ENCODE measurements at places on chromosomes 13 and 19.

DNA sequence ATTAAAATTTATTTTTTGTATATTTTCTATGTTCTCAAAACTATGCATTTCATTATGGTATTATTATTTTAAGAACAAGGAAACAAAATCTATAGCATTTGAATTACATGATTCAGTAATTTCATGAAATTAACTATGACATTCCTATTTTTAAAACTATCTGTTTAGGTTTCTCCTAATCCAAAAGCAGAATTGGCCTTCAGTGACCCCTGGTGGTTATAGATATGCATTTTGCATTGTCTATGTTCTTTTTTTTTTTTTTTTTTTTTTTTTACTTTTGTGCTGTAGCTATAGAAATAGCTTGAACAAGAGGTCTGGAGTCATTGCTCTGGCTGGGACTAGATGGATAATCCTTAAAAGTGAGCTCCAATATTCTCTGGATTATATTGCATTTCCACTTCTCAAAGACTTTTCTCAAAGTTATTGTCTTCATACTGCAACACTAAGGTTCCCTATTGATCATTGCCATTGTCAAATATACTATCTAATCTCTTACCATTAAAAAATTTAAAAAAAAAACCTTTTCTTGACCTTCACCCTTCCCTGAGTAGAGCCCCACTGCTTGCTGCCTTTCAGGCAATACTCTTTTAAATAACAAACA, 15.9 kb upstream of the DNAJC3 start:
- no peak for DNase-seq

DNA sequence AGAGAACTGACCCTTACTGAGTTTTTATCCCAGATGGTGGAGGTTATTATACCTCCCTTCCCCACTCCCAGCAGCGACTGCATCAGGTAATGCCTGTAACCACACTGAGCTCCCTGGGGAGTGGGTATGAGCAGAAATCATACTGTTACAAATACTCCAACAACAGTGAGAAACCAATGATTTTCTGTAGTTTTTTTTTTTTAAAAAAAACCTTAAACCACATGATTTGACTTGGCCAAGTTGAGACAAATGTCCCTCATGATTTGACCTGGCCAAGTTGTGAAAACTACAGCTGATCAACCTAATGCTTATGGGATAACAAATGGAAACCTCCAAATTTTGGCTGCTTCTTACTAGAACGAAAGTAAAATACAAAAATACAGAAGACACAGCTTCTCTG, 33.1 kb upstream of the SERP2 start:
- no peak for DNase-seq

- no peak for DNase-seq
Observed at GRCh38 chr19:55986487-55986886, at the start of gene NLRP5. Gene NLRP5, plus strand, starts transcription at chr19:55986775.

GRCh38 chr19:17755977-17756670, 4.8 kb downstream of the FCHO1 start:
- DNase-seq = no peak

- peak; percentile 19 for DNase-seq
Observed at GRCh38 chr19:55418185-55418584, 10.6 kb upstream of the UBE2S start.

DNA sequence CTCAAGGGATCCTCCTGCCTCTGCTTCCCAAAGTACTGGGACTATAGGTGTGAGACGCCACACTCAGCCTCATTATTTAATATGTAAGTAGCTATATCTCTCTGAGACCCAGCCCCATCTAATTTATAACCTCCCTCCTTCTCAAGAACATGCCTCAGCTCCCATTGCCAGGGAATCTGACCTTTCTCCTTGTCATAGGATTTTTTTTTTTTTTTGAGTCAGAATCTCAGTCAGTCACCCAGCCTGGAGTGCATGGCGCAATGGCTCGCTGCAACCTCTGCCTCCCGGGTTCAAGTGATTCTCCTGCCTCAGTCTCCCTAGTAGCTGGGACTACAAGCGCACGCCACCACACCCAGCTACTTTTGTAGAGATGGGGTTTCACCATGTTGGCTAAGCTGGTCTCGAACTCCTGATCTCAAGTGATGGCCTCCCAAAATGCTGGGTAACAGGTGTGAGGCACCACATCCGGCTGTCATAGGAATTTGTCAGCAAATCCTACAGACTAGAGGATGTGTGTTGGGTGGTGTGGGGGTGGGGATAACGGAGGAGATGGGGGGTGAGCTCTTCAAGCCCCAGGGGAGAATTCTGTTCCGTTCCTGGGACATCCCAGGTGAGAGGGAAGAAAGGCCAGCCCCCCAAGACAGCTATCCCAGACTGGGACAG, 5.1 kb upstream of the EPS8L1 start:
- DNase-seq = no peak

DNA sequence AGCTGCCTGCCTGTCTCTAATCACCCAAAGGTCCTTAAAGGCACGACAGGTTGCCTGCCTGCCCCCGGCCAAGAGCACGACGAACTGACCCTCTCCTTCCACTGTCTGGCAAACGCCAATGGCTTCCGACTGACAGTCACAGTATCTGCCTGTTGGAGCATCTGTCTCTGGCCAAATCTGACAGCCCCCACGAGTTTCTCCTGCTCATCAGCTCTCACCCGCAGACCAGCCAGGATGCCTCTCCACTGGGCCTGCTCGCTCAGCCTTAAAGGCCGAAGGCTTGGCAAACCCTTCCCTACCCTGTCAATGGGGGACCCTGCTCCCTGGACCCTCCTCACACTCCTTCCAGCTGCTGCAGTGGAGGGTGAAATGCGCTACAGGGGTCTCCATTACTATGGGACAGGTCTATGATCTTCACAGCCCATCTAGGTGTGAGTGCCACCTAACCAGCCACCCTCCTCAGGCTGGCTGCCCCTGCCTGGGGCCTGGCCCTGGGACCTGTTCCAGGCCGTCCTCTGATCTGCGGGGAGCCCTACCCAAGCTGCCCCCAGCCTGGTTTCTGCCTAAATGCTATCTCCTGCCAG, 932 bp downstream of the FAM83E start:
- DNase-seq = no peak

DNA sequence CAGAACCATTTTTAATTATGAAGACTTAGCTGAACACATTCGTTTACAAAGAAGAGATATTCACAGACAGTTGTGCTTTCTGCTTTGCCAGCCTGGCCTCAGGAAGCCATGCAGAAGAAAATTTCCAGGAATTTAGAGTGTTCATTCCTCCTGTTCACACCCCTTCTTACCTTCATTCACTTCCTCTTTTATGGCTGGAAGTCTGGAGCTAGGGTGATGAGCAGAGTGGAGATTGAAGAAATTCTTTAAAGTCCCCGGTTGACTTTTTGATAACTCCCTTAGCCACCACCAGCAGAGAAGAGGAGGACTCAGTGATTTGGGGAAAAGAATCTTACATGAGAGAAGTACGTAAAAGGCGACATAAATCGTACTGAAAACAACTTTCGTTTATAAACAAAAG, 263.6 kb upstream of the TSHZ3 start:
- DNase-seq = no peak

GRCh38 chr13:110560601-110561343, 750 bp downstream of the RAB20 start:
- DNase-seq = no peak

DNA sequence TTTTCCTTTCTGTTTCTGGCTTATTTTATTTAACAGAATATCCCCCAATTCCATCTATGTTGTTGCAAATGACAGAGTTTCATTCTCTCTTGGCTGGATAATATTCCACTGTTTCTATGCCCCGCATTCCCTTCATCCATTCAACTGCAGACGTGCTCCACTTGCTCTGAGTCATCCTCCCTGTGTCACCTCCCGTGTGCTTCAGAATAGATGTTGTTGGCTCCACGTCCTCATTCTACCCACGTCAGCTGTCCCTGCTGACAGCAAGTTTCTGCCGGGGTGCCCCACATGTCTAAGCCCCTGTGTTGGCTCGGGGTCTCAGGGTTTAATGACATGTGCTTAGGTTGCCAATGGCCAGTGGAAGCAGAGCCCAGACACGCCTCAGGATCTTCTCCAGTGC, 1041.0 kb downstream of the UQCRFS1 start:
- DNase-seq = no peak

- DNase-seq = no peak
Observed at GRCh38 chr13:41614671-41615527, 157.5 kb downstream of the RGCC start.

GRCh38 chr13:35349052-35349451, 127.4 kb downstream of the MAB21L1 start:
- DNase-seq = no peak

- DNase-seq = no peak
Observed at GRCh38 chr13:108621462-108621861, 7.9 kb upstream of the MYO16 start.

GRCh38 chr13:53411463-53411862, 382.9 kb downstream of the OLFM4 start:
- no peak for DNase-seq

DNA sequence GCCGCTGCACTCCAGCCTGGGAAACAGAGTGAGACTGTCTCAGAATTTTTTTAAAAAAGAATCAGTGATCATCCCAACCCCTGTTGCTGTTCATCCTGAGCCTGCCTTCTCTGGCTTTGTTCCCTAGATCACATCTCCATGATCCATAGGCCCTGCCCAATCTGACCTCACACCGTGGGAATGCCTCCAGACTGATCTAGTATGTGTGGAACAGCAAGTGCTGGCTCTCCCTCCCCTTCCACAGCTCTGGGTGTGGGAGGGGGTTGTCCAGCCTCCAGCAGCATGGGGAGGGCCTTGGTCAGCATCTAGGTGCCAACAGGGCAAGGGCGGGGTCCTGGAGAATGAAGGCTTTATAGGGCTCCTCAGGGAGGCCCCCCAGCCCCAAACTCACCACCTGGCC, at the start of gene KLK2:
TSS of gene KLK2 (plus strand) at position 384 of the 400 bp plus-strand sequence. CDS start 35 bp downstream, outside the sequence.
- DNase-seq = no peak

DNA sequence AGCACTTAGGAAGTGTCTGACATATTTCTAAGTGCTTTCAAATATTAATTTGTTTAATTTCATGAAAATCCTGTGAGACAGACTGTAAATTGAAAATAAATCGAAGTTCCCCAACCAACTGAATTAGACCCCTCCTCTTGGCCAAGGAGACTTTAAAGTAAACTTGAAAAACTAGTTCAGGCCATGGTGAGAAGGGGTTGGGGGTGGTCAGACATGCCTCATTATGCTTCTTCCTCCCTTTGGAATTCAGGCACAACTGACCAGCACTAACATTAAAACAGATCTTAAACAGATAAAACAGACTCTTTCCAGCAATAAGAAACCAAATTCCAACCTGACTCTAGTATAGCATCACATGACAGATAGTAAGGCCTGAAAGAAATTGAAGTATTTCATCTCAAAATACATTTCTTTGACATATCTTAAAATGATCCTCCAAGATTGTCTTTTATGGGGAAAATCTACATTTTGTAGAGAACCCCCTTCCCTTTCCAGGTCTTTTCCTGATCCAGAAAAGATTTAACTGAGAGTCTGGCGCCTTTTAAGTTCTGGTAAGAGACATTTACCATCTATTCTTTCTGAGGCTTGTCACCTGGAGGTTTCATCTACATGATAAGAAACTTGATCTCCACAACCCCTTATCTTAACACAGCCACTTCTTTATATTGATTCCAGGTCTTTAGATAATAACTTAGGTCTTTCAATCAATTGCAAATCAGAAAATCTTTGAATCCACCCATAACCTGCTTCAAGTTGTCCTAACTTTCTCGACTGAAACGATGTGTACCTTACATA, 336.5 kb downstream of the PCDH20 start:
- no peak for DNase-seq

DNA sequence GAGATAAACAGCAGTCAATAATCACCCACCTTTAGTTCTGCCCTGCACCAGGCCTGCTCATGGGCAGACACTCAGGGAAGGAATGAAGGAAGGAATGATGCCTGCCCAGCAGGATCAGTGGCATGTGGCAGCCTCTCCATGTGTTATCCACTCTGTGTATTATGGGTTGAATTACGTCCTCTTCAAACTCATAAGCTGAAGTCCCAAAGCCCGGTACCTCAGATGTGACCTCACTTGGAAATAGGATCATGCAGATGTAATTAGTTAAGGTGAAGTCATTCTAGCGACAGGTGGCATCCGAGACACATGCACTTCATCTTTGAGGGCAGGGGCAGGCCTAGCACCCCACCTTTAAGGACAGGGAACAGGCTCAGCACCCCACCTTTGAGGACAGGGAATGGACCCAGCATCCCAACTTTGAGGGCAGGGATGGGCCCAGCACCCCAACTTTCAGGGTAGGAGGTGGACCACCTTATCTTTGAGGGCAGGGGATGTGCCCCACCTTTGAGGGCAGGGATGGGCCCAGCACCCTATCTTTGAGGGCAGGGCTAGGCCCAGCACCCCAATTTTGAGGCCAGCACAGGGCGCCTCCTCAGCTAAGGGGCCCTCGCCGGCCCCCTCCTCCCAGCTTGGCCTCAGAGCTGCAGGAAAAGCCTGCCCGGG, 127.6 kb downstream of the URI1 start:
- no peak for DNase-seq

GRCh38 chr13:24693862-24694471, 13.8 kb downstream of the ATP12A start:
- no peak for DNase-seq
